Breast epithelium (tissue), 4 donors: ENCODE measurements at places on chromosomes 2 and 18. TPM values are rescaled to one million over a fixed set of nuclear protein-coding genes. Genes with fewer than 3 reads are reported as not detected.

GAL3ST2 gene
- not detected for total RNA-seq

GRCh38 chr18:48922226-48922800 is 28.5 kb downstream of the SMAD7 start:
- H3K36me3 ChIP-seq = no peaks in the 10 kb centered on the region
- H3K27me3 ChIP-seq = no peaks in the 10 kb centered on the region
- H3K4me3 ChIP-seq = peak overlapping the region; percentile 44
- H3K27ac ChIP-seq = peak overlapping the region; percentile 63
- no peak for DNase-seq

DNA sequence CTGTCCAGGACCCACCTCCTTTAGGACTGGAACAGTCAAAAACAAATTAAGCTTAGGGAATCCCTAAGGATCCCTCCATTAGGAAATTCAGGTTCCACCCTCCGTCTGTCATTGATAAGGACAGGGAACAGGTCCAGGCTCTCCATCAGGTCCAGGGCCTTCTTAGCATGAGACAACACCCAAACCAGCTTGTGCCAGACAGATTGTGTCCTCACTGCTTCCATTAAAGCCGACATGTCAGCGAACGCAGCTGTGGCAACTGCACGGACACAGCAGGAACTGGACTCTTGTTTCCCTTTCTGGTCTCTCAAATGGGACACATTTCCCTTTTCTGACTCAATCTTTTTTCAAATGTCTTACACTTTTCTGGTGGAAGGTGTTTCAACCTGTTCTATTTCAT is 81.4 kb downstream of the BCL11A start:
- no peak overlapping the region for H3K4me3 ChIP-seq
- H3K27ac ChIP-seq = no peak overlapping the region
- no peaks in the 10 kb centered on the region for H3K36me3 ChIP-seq
- no peak for DNase-seq

UPP2 gene
- 0.16 TPM for total RNA-seq

DNA sequence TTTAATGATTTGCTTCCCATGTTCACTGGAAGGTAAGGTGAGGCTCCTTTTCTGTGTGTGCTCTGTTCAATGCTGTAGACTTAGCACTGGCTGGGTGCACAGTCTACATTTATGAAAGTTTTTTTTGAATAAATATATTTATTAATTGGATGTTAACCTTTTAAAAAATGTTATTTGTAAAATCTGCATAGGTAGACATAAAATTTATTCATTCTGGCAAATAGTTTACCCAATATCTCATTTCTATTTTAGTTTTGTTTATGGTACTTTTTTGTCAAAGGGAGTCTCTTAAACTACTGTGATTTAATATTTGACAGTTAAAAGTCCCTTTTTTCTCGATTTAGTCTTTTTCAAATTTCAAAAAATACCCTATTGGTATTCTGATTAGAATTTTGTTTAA is 19.9 kb downstream of the CDKL4 start:
- no peaks in the 10 kb centered on the region for H3K36me3 ChIP-seq
- H3K27ac ChIP-seq = no peak overlapping the region
- DNase-seq = no peak
- H3K4me3 ChIP-seq = no peak overlapping the region
- H3K27me3 ChIP-seq = no peaks in the 10 kb centered on the region
- H3K4me1 ChIP-seq = no peaks in the 10 kb centered on the region

- no peaks in the 10 kb centered on the region for H3K4me1 ChIP-seq
- no peak overlapping the region for H3K4me3 ChIP-seq
- no peak for DNase-seq
- no peaks in the 10 kb centered on the region for H3K36me3 ChIP-seq
- no peak overlapping the region for H3K27ac ChIP-seq
Observed at GRCh38 chr2:230888824-230889400, 24.2 kb downstream of the ITM2C start.

ZSCAN30 gene
- 12.5 TPM for total RNA-seq

DNA sequence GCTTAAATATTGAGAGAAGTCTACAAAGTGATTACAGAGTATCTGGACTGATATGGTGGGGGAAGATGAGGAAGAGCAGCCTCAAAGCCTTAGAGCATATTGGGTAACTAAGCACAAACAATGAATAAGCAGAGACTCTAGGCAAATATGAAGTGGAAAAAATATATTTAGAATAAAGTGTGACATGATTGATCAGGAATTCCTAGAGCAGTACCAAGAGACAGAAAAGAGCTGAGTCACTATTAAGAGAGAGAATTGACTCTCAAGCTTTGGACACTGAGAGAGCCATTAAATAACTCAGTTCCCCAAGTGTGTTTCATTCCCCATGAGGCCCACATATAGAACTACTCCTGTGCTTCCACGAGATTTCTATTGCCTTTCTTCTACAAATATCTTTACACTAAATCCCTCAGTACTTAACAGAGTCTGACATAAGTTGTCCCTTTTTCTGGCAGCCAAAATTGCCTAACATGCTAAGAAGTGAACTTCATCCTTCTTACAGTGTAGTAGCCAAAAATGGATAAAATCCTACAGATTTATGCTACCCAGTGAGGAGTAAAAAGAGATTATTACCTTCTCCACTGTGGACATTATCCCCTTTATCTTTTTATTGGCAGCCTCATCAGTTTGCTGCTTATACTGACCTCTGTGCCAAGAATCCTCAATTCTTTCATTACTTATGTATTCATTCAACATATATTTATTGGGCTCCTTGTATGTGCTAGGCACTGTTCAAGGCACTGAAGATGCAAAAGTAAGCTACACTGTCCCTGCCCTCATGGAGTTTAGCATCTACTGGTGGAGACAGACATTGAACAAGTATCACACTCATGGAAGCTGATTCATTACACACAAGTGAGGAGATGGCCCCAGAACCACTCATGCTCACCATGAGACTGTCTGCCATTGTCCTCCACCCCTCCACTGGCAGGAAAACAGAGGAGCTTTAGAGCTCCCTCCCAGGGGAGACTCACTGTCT is 45.4 kb downstream of the SLC40A1 start:
- peak overlapping the region; percentile 61 for H3K27ac ChIP-seq
- H3K4me1 ChIP-seq = no peaks in the 10 kb centered on the region
- DNase-seq = no peak
- no peaks in the 10 kb centered on the region for H3K27me3 ChIP-seq

RGPD3 gene
- total RNA-seq = 1.6 TPM

- no peaks in the 10 kb centered on the region for H3K36me3 ChIP-seq
- DNase-seq = no peak
- no peak overlapping the region for H3K27ac ChIP-seq
Observed at GRCh38 chr2:213046431-213046830, 105.0 kb downstream of the IKZF2 start.

DNA sequence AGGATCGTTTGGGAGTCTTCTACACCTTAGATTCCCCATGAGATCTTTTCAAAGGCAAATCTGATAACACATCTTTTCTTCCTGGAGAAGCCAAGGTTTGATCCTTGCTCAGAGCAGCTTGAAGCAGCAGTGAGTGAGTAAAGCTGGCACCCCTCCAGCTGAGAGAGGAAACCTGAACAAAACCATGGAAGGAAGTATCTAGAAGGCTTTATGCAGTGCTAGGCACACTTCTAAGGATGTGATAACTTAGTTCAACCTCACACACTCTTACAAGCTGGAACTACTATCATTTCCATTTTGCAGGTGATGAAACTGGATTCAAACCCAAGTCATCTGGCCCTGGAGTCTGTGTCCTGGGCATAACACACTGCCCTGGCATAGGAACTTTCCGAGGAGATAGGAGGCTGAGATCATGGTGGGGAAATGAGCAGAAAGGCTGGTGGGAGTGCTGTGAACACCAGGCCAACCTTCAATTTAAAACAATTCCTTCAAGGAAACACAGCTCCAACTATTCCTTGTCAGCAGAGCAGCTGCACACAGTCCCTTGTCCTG is 71.2 kb downstream of the CTAGE1 start:
- no peaks in the 10 kb centered on the region for H3K4me1 ChIP-seq
- no peaks in the 10 kb centered on the region for H3K36me3 ChIP-seq
- peak overlapping the region; percentile 27 for H3K4me3 ChIP-seq
- H3K27me3 ChIP-seq = no peaks in the 10 kb centered on the region
- DNase-seq = no peak

DNA sequence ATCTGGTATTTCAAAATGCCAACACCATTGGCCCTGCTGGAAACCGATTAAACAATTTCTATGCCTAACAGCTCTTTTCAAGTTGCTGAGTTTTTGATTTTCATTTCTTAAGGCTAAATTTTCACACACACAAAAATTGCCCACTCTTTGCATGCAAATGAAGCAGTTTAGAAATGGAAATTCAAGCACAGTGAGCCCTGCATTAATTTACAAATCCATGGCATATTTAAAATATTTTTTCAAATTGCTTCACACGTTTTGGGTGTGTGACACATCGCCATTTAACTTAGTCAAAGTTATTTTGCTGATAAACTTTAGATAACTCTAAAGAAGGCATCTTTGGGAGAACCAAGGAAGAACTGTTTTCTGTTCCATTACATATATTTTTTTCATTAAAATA is 184.8 kb downstream of the TXNL1 start:
- no peaks in the 10 kb centered on the region for H3K36me3 ChIP-seq
- H3K4me3 ChIP-seq = no peak overlapping the region
- no peak for DNase-seq
- H3K4me1 ChIP-seq = no peaks in the 10 kb centered on the region

GRCh38 chr18:56298935-56299334 is 339.5 kb downstream of the TXNL1 start:
- H3K27me3 ChIP-seq = no peaks in the 10 kb centered on the region
- H3K36me3 ChIP-seq = no peaks in the 10 kb centered on the region
- no peaks in the 10 kb centered on the region for H3K4me1 ChIP-seq
- no peak overlapping the region for H3K27ac ChIP-seq
- no peak for DNase-seq
- no peak overlapping the region for H3K4me3 ChIP-seq

DNA sequence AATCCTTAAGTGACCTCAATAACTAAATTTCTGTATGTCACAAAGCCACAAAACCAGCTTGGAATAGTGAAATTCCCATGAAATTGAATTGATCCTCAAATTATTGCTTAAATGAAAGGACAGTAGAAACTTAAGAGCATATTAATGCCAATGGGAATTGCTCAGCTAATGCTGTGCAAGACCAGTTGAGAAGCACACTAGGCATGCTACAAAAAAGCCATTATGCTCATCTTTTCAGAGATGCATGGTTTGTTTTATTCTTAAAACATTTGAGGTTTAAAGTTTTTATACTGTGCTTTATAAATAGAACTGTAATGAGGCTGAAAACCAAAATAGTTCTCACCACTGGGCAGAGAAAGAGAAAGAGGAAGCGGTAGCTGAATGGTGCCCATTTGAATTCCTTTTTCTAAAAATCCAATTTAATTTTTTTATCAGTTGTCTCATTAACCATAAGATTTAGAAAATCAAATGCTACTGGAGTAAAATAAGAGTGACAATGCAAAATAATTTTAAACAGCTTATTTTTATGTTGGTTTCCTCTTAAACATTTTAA is 98.6 kb downstream of the LNPK start:
- H3K27me3 ChIP-seq = no peaks in the 10 kb centered on the region
- H3K27ac ChIP-seq = no peak overlapping the region
- no peaks in the 10 kb centered on the region for H3K4me1 ChIP-seq
- no peak for DNase-seq
- H3K4me3 ChIP-seq = no peak overlapping the region

DNA sequence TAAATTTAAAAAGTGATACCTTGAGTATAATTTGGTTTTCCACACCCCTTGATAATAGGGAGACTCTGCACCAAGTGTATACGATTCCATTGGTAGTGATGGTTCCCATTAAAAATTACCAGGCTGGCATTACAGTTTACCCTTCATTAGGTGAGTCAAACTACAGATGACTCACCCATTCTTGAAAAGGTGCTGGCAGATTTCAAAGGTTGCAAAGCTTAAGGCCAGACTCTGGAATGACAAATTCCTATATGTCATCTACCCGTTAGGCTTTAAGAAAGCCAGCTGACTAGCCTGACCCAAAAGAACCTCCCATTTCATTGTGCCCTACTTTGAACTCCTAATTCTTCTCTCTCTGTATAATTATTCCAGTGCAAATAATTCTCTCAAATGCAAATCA is 124.4 kb downstream of the LRRTM4 start:
- H3K27me3 ChIP-seq = no peaks in the 10 kb centered on the region
- H3K4me3 ChIP-seq = no peak overlapping the region
- DNase-seq = no peak
- no peaks in the 10 kb centered on the region for H3K4me1 ChIP-seq
- H3K27ac ChIP-seq = no peak overlapping the region

FOXD4L1 gene
- not detected for total RNA-seq

GRCh38 chr2:160402501-160402900 is 91.1 kb downstream of the RBMS1 start:
- peaks cover 8% of the 10 kb centered on the region for H3K4me1 ChIP-seq
- H3K36me3 ChIP-seq = no peaks in the 10 kb centered on the region
- no peak overlapping the region for H3K4me3 ChIP-seq
- no peak for DNase-seq
- no peaks in the 10 kb centered on the region for H3K27me3 ChIP-seq

DNA sequence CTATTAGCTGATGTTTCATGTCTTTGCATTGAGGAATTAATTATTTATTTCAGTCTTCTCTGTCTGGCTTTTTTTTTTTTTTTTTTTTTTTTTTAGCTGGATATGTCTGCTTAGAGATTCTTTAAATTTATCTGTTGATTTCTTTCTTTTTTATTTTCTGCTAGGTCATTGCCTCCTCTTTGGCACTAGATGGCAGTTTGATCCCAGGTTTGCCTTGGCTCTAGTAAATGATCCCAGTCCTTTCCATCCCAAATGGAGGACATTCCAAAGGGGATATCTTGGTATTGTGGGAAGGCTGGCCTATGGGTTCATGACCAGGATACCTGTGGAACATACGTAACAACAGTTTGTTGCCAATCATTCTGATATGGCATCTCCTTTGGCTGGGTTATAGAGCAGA is 339.5 kb upstream of the GCFC2 start:
- H3K27me3 ChIP-seq = no peaks in the 10 kb centered on the region
- H3K27ac ChIP-seq = no peak overlapping the region
- DNase-seq = no peak

DNA sequence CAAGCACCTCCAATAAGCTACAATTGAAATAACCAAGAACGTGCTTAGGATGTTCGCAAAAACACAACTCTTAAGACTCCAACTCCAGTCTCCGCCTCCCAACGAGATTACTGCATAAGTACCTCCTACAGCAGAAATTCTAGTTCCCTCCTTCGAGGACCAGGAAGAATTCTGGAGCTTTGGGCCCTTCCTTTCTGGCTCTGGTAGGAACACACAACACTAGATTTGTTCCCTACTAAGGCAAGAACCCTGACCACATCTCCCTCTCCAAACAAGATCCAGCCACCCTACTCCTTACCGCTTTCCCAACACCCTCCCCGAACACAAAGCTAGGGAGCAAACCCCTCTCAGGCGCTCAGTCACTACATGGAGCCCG is 721 bp downstream of the ADAM17 start:
- no peaks in the 10 kb centered on the region for H3K36me3 ChIP-seq
- peak overlapping the region; percentile 99 for H3K27ac ChIP-seq
- H3K27me3 ChIP-seq = no peaks in the 10 kb centered on the region
- peak; percentile 74 for DNase-seq

DNA sequence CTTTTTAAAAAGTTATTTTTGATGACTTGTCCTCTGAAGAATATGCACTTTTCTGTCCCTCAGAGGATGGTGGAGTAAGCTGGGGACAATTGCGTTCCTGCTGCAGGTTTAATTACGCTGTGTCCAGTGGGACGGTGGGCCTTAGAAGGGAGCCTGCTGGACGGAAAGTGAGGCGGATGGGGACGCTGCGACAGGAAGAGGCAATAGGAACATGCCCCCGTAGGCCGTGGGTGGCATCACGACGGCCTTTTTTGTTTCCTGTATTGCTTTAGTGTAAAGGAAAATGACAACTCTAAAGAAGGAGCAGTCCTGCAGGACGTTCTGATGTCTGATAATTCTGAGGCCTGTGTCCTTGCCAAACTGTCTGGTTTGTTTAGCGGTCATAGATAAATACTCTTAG is 121.6 kb downstream of the NFATC1 start:
- peak; percentile 13 for DNase-seq
- no peaks in the 10 kb centered on the region for H3K27me3 ChIP-seq
- H3K27ac ChIP-seq = no peak overlapping the region
- H3K4me3 ChIP-seq = no peak overlapping the region
- H3K4me1 ChIP-seq = no peaks in the 10 kb centered on the region

LIMS2 gene
- 19.4 TPM for total RNA-seq

EVX2 gene
- total RNA-seq = not detected
